ENCODE measurements at places on chromosomes 4 and X.

DNA sequence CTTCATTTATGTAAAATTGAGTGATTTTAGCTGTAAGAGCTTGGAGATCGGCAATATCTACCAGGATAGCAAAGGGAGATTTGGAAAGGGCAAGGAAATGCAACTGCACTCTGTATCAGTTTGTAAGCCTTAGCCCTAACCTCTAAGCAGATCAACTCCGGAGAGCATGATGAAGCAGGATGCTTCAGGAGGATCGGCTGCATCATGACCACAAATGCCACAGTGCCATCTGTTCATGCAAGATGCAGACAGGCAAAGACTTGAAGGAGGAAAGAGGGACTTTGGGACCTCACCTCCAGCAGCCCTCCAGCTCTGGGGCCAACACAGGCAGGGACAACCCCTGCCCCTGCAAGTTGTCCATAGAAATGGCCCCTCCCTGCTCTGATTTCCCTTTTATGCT, 377.6 kb upstream of the GATB start:
- H3K4me1 ChIP-seq: no peaks in the 10 kb centered on the region
- no peak overlapping the region for H3K4me3 ChIP-seq
- no peak overlapping the region for H3K27ac ChIP-seq
- H3K36me3 ChIP-seq: no peaks in the 10 kb centered on the region
- H3K27me3 ChIP-seq: no peaks in the 10 kb centered on the region

- H3K27me3 ChIP-seq: no peaks in the 10 kb centered on the region
- no peak for DNase-seq
- no peak overlapping the region for H3K4me3 ChIP-seq
- no peak overlapping the region for H3K27ac ChIP-seq
- H3K4me1 ChIP-seq: no peaks in the 10 kb centered on the region
Measured at GRCh38 chrX:152960115-152960514, 33.8 kb downstream of the PNMA5 start.

- H3K4me3 ChIP-seq: peak overlapping the region; percentile 18
- H3K4me1 ChIP-seq: peaks cover 4% of the 10 kb centered on the region
- H3K27me3 ChIP-seq: peaks cover 19% of the 10 kb centered on the region
- no peaks in the 10 kb centered on the region for H3K36me3 ChIP-seq
- DNase-seq: no peak
Measured at GRCh38 chrX:39900777-39901170, 197.0 kb downstream of the BCOR start.

DNA sequence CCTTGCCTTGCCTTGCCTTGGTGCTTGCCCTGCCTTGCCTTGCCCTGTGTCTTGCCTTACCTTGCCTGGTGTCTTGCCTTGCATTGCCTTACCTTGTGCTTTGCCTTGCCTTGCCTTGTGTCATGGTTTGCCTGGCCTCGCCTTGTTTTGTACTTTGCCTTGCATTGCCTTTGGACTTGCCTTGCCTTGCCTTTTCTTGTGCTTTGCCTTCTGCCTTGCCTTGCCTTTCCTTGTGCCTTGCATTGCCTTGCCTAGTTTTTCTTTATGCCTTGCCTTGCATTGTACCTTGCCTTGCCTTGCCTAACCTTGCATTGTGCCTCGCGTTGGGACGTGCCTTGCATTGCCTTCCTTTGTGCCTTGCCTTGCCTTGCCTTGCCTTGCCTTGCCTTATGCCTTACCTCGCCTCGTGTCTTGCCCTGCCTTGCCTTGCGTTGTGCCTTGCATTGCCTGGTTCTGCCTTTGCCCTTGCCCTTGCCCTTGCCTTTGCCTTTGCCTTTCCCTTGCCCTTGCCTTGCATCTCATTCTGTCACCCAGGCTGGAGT, 82.8 kb downstream of the TAB3 start:
- peaks cover 11% of the 10 kb centered on the region for H3K27me3 ChIP-seq
- H3K27ac ChIP-seq: no peak overlapping the region
- H3K4me3 ChIP-seq: no peak overlapping the region
- DNase-seq: no peak
